ENCODE measurements at places on chromosomes 6 and 20.
A peak's percentile ranks its signal among the peaks of the same experiment; 100 is the strongest.

DNA sequence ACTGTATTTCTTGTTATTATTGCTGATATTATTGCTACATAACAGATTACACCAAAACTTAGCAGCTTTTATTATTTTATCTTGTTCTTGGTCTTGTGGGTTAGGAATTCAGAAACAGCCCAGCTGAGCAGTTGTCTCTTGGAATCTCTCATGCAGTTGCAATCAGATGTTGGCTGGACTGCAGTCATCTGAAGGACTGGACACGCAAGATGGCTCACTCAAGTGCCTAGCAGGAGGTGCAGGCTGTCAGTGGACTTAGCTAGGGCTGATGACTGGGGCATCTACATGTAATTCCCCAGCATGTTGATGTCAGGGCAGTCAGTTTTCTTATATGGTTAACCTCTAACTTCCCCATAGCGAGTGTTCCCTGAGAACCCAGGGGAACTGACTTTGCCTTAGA lies 128.6 kb upstream of the PLCB4 start:
- no peak for DNase-seq

DNA sequence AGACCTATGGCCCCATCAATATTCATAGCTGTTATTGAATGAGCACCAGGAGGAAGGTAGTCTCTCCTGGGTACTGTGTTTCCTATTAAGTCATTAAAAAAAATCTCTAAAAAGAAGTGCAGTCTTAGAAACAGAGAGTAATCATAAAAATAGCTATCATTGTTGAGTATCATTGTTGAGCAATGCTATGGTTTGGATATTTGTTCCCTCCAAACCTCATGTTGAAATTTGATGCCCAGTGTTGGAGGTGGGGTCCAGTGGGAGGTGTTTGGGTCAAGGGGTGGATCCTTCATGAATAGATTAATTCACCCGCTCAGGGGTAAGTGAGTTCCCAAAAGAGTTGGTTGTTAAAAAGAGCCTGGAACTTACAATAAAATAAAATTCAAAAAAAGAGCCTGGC lies 88.1 kb upstream of the IYD start:
- no peak for DNase-seq

DNA sequence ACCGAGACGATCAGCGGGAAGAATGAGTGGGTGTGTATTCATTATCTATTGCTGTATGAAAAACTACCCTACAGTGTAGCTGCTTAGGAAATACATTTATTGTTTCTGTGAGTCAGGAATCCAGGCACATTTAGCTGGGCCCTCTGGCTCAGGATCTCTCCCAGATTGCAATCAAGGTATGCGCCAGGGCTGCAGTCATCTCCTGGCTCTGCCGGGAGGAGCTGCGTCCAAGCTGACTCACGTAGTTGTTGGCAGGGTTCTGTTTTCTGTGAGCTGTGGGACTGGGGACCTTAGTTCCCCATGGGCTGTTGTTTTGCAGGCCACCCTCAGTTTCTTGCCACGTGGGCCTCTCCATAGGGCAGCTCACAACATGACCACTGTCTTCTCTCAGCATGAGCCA lies 68.2 kb upstream of the FUCA2 start:
- no peak for DNase-seq

DNA sequence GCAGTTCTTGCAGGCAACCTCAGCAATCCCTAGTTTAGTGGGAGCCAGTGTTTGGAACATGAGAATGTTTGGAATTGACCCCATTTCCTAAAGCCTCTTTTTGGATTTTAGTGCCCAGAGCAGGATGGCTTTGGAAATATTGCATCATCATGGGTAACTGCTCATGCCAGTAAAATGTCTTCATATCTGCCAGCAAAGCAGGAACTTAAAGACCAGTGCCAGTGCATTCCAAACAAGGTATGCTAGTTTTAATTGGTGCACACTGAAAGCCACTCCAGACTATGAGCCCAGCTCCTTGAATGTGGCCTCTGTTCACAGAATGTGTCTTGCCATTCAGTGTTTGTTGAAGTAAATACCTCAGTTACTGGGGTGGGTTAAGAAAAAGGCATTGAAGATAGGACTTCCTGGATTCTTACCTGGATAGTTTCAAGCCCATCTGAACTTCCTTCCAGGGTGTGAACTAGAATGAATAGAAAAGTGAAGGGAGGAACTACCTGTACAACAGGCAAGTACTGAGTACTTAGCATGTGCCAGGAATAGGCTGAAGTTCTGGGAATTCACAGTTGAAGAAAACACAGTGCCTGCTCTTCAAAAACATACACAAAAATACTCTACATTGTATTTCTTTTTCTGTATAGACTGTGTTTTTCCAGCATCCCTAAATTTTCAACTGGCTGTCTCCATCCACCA lies 70.5 kb downstream of the COL19A1 start:
- no peak for DNase-seq

DNA sequence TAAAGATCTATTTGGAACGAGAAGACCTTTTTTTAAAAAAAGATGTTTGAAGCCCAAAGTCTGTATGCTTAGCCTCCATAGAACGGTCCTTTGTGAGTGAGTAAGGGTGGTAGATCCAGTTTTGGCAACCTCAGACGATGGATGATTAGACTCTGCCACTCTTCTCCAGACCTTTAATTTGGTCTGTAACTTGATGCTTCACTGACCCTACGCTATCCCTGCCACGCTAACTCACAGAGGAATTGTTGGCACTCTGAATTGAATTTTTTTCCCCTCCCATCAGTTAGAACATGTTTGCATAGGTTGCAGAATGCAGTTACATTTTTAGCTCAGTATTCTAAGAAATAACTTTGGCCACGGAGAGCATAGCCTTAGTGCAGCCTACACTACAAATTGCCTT lies 15.8 kb upstream of the DEK start:
- no peak for DNase-seq

GRCh38 chr6:26275663-26276062 lies 89.3 kb upstream of the BTN3A2 start:
- DNase-seq, result no peak

GRCh38 chr6:112997421-112998085 lies 650.4 kb downstream of the RFPL4B start:
- DNase-seq, result no peak

GRCh38 chr6:154363821-154364220 lies 7.2 kb upstream of the IPCEF1 start:
- DNase-seq, result no peak

GRCh38 chr20:62357187-62357667 lies 9.9 kb downstream of the LAMA5 start:
- no peak for DNase-seq

- DNase-seq, result peak; percentile 2
Measured at GRCh38 chr6:158081657-158081935, 86.5 kb downstream of the SERAC1 start.

DNA sequence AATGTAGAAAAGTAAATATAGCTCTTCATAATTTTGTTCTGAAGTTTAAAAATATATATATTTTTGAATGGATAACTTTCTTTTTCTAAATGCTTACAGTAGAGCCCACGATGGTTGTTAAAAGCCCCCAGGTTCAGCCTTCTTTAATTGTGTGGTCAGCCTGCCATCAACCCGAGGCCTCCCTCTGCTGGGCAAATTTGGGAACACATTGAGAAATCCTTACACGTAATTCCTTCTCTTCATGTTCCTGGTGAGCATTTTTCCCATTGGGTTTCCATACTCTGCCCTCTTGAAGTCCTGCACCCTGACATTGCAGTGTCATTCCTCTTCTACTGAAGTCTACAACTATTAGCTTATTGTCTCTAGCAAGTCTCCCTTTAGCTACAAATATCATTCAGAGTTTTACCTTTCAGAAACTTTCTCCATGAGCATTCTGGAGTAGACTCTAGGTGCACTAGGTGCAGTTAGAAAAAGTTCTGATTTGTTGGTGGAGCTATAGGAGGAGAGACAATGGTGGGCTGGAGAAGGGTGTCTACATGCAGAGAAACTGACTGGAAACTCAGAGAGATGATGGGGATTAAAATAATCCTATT lies 40.6 kb downstream of the TRIM38 start:
- DNase-seq, result peak; percentile 66

GRCh38 chr6:108763931-108764579 lies 84.2 kb upstream of the ARMC2 start:
- no peak for DNase-seq

DNA sequence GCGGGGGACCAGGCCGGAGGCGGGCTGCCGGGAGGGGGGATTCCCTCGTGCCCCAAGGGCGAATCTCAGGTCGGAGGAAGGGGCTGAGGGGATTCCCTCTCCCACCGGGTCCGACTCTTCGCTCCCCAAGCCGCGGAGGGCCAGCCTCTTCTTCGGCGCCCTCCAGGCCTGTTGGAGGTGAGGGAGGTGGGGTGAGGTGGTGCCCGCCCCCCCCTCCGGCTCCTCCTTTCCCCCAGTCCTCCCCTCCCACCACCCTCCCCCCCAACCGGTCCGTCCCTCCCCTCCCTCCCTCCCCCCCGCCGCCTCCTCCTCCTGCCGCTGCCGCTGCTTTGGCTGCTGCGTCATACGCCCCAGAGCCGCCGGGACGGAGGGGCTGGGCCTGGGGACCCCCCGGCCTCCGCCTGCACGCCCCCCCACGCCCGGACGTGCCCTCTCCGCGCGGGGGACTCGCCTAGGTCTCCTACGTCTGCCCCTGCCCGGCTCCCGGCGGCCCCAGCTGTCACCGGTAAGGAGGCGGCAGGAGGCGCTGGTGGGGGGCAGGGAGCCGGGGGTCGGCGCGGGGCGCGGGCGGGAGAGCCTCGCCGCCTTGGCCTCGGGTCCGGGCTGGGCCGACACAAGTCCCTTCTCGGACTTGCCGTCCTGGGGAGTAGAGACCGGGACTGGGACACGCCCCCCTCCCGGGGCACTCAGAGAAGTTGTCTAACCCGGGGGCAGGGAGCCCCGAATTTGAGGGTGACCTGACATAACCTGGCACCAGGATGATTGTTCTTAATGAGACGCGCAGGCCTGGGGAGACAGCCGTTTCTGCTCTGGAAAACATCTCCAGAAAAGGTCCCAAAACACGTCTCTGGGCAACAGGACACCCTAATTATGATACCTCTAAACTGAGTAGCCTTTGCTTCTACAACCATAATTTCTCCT lies at the start of gene PHF1:
PHF1 (plus strand) TSS at position 304 of the 921 bp plus-strand sequence. CDS start 1,250 bp downstream, outside the sequence.
- no peak for DNase-seq

- DNase-seq, result no peak
Measured at GRCh38 chr6:90096818-90097217, 199.8 kb downstream of the BACH2 start.

GRCh38 chr6:104218116-104218515 lies 641.6 kb downstream of the HACE1 start:
- no peak for DNase-seq

DNA sequence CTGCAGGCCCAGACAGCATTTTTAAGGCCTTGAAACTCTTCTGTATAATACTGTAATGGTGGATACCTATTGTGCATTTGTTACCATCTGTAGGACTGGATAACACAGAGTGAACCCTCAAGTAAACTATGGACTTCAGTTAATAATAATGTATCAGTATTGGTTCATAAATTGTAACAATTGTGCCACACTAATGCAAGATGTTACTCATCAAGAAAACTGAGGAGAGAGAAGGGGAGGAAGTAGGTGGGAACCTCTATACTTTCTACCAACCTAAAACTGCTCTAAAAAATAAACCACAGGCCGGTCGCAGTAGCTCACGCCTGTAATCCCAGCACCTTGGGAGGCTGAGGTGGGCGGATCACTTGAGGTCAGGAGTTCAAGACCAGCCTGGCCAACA lies 10.8 kb downstream of the MAPK13 start:
- DNase-seq, result no peak

DNA sequence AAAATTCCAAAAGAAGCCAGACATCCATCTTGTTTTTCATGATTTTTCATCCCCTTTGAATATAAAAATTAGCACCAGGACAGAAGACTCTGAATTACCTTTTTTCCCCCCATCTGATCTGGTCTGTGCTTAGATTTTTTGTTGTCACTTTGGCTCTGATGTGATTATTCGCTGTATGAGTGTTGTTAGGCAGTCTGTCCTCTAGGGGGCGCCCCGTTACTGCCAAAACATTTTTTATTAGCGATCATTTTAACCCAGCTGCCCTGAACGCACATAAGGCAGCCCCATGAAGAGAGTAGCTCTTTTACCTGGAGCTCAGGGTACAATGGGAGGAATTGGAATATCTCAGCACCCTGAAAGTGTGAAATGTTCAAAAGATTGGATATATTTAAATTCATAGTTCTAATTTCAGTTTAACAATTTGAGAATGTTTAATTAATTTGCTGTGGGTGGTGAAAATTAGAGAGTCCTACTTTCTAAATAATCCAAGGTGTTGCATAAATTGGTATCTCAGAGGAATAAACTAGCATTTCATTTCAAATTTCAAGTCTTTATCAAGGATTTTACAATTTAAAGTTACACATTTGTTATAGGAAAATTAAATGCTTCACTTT lies 60.8 kb downstream of the PRPH2 start:
- peak; percentile 90 for DNase-seq

DNA sequence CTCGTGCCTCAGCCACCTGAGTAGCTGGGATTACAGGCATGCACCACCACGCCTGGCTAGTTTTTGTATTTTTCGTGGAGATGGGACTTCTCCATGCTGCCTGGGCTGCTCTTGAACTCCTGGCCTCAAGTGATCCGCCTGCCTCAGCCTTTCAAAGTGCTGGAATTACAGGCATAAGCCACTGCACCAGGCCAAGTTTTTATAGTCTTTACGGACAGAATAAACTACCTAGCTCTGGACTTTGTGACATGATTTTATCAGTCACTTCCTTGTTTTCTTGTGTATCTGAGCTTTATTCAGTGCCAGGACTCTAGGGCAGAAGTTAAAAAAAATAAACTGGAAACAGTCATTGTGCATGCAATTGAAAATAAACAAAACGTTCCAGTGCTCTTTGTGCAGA lies 46.7 kb upstream of the RALGAPA2 start:
- no peak for DNase-seq

DNA sequence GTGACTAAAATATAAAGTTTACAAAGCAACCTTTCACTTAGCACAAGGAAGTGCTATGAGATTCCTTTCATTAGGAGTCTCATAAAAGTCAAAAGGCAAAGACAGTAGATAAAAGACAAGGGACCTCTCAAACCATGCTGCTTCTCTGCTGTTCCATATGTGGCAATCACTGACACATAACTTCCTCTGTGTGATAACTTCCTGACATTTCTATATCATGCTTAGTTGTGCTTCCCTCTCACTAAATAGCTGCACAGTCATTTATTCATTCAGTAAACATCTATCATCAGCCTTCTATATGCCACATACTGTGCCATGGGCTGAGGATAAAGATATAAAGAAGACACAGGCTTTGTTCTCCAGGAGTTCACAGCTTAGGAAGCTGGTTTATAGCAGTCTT lies 214.8 kb upstream of the GRIK2 start:
- DNase-seq, result no peak

GRCh38 chr6:5215799-5216198 lies 45.0 kb downstream of the LYRM4 start:
- no peak for DNase-seq
